ENCODE measurements at places on chromosomes 5 and 9.

GRCh38 chr5:1820926-1821325 lies 19.7 kb downstream of the NDUFS6 start:
- DNase-seq = no peak

DNA sequence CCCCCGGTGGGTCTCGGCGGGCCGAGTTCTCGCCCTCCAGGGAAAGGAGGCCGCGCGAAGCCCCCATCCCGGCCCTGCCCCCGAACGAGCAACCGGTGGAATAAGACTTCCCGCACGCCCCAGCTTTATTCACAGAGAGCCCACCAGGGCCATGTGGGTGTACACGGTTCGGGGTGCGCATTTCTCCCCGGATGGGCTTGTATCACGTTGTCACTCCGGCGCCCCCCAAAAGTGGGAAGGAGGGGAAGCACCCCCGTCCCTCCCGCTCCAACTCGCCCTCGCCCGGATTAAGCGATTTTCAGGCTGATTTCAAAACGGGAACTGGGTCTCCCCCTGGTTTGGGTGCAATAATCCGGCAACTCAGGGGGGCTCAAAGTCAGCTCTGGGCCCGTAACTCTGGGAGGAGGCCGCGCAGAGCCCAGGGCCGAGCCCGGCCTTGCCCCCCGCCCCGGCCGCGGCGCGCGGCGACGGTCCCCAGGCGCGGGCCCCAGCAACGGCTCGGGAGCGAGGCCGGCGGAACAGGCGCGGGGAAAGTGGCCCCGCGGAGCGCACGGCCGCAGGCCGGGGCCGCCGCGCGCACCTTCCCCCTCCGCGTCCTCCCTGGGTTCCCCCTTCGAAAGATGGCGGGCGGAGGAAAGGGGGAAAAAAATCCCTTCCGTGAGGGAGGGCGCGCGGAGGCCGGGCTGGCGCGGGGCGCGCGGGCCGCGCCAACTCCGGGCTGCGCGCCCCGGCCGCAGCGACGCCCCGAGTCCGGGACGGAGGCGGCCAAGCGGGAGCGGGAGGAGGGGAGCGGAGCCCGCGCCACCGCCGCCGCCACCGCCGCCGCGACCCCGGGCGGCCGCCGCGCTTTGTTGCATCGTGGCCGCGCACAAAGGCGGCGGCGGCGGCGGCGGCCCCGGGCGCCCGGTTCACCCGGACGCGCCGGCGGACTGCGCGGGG lies 644 bp downstream of the BRD3 start:
- peak; percentile 41 for DNase-seq

- no peak for DNase-seq
These were observed 101.4 kb downstream of the ARHGAP26 start for GRCh38 chr5:142871363-142872193.

DNA sequence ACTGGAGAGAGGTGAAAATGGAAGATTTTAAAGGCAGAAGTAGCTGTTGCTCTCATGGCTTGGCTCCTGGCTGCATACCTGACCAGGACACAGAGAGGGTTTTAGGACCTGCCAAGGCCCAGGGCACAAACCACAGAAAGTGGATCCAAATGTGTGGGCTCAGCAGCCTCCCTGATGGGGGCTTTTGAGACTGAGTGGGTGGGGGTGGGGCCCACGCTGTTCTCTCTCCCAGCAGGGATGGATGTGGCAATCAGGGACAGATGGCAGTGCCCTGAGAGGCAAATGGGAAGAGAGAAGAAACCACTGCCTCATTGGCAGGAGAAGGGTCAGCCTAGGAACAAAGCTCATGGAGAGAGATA lies 34.9 kb upstream of the TIFAB start:
- DNase-seq = no peak

- DNase-seq = no peak
These were observed 15.4 kb downstream of the AGXT2 start for GRCh38 chr5:35032356-35032755.
